ENCODE measurements at places on chromosomes 4 and X. TPM values are rescaled to one million over a fixed set of nuclear protein-coding genes. Genes with fewer than 3 reads are reported as not detected.

The FRMD7 gene
- total RNA-seq: 0.07 TPM

The VSIG4 gene
- 42.1 TPM for total RNA-seq

The PPARGC1A gene
- 97.2 TPM for total RNA-seq

DNA sequence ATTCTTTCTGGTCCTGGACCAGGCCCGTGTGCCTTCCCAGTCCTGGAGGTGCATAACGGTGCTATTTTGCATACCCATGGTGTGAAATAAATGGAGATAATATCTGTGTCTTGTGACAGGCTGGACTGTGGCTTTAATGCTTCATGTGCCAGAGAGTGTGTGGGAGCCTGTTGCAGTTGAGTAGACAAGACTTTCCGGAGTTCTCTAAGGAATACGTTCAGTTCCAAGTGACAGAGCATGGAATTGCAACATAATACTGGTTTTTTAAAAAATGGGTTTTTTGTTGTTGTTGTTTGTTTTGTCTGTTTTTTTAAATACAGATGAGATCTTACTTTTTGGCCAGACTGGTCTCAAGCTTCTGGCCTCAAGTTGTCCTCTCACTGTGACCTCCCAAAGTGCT, 74.0 kb downstream of the HPRT1 start:
- no peak for DNase-seq

- no peak for DNase-seq
These were observed 4.4 kb downstream of the CDK16 start for GRCh38 chrX:47222751-47223350.

DNA sequence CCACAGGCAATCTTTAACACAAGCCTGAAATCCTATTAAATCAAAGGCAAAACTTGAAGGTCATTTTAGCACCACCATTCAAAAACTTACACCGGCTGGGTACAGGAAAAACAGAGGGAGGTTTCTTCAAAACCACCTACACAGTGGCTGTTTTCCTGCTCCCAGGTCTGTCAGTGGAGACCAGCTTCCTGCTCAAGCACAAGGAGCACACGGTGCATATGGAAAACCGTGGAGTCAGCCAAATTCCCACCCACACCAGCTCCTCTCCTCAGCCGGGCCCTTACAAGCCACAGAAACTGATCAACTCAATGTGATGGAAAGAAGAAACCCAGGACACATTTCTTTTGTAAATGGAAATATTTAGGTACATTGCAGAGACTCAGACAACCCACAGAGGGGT, 14.3 kb upstream of the FAM241A start:
- no peak for DNase-seq
